ENCODE measurements at places on chromosomes 2 and 18.

DNA sequence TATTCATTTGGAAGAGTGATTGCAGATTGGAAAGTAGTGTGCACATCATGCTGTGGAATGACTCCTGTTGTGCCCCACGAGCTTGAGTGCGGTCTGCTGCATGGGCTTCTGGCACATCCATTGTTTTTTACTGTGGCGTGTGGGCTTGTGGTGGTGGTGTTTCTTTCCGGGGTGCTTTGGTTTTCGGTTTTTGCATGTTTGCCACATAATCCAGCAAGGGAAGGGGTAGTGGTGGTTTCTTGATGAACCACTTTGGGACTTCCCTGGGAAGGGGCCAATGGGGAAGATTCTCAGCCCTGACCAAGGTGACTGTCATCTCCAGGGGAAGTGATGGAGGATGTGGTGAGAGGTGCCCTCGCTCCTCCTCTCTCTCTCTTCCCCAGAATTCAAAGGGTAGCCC, 57.0 kb downstream of the COA5 start:
- no peak for DNase-seq

DNA sequence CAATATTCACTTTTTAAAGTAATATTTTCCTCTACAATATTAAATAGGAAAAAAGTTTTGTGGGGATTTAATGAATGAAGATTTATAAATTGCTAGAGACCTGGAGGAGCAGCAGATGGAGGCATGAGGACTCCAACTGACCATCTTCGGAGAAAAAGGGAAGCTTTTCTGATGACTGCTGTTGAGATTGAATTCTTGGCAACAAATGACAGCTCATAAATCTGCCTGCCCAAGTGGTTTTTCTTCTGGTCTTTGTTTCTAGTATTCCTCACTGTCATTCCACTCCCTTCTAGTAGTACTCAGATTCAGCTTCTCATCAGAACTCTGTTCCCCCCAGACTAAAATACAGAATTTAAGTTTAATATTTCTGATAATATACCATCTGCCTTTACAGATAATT, 157.0 kb downstream of the EML6 start:
- no peak for DNase-seq

DNA sequence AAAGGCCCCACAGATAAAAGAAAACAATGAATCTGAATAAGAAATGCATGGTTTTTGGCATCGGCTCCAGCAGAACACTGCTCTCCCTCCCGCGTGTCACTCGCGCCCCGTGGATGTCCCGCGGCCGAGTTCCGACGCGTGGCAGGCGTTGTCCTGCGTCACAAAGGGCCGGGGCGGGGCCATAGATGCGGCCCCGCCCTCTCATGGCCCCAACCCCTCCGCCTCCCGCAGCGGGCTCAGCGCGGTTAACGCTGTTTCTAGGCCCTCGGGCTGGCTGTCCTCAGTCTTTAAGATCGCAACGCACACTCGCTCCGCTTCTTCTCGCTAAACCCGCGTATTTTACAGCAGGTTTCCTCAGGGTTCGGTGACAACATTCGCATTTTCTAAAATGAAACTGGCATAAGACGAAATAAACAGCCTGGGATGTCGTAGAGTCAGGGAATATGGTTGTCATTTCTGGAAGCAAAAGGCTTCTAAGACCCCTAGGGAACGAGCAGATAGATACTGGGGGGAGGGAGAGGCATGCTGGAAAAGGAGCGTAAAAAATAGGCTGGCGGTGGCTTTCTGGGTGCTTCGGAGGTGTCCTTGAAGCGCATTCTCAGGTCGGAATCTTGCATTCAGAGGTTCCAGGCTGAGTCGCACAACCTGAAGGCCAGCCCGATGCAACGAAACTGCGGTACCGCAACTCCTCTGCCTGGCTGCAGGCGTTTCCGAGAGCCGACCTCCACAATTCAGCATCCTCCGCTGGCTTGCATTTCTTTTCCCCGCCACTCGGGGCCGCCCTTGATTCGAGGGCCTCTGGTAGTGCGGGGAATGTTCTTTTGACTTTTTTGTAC, at the start of gene FKBP7:
Gene FKBP7, minus strand, starts transcription at position 162 of the 836 bp plus-strand sequence. Its CDS starts 101 bp downstream, at position 61.
- DNase-seq: peak; percentile 35

DNA sequence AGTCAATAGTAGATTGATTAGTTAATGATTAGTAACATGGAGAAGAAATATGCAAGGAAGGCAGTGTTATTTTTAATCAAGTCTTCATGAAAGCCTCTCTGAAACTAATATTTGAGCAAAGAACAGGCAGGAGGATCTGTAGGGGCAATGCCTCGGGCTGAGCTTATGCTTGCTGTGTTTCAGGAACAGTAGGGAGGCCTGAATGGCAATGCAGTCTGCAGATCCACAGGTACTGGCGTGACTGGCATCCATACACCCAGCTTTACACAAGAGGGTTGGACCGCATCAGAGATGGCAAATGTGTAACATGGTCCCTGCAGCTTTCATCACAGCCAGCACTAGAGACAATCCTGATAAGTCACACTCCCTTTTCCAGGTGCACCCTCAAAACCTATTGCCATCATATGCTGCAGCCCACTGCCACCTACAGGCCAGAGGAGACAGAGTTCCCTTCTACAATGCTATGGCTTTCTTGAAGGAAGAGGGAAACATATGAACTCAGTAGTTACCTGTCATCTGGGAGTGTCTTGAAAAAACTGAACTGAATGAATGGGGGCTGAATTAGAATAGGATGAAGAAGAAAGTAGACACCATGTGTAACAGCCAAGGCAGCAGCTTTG, 582.4 kb upstream of the RAB6C start:
- peak; percentile 2 for DNase-seq

Data from kidney epithelial cell (primary cell).